Diencephalon (tissue), 1 donor: ENCODE measurements at places on chromosomes 2 and 18. TPM values are rescaled to one million over a fixed set of nuclear protein-coding genes. Genes with fewer than 3 reads are reported as not detected.

Gene R3HDM1
- 85.1 TPM for total RNA-seq

Gene ANKRD30B
- 3.9 TPM for total RNA-seq

Gene ADGRF3
- total RNA-seq: not detected

Gene MAP3K2
- total RNA-seq: 57.4 TPM

Gene COPS8
- 212 TPM for total RNA-seq

Gene EPAS1
- total RNA-seq: 13.4 TPM

Gene SETBP1
- total RNA-seq: 42.0 TPM
